ENCODE measurements at places on chromosomes 6 and 20.

GRCh38 chr6:139743664-139744437 lies 369.4 kb upstream of the CITED2 start:
- peak; percentile 92 for DNase-seq

DNA sequence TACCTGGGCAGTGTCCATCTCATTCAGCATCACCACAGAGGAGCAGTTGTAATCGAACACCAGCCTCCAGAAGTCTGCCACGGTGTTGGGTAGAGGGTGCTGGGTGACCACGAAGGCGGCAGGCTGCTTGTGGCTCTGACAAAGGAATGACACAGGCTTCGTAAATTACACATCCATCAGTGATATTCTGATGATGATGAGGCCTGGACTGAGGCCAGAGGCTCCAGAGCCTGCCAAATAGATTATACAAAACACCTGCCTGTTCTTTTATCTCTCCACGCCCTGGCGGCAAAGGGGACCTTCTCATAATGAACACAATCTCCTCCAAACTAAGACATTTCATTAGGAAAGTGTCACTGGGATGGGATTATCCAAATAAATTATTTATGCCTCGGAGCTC lies 480.2 kb upstream of the CHD6 start:
- no peak for DNase-seq

DNA sequence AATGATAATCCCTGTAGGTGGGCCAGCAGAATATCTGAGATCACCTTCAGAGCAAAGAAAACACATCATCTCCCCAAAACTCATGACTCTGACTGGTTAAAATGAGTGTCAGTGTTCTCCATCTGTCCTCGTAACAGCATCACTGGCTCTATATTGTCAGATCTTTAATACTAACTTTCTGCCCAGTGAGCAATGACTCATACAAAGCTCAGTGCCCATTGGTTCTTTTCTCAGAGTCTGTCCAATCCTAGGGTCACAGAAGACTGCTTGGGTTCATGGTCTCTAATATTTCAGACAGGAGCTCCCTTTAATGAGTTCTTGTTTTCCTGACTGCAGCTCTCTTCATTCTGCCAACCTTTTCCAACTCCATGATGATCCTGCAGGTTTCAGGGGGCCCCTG lies 36.4 kb downstream of the HLA-DPB1 start:
- DNase-seq, result peak; percentile 79

GRCh38 chr6:35089216-35089934 lies 51.8 kb downstream of the TCP11 start:
- no peak for DNase-seq

GRCh38 chr6:111987295-111987694 lies 66.6 kb upstream of the CCN6 start:
- DNase-seq, result peak; percentile 56

- peak; percentile 45 for DNase-seq
Observed at GRCh38 chr20:37397076-37397953, 51.4 kb downstream of the SRC start.

Measured in foreskin fibroblast (primary cell).